Right atrium auricular region (tissue), 2 donors: ENCODE measurements at places on chromosomes 3 and 15. TPM values are rescaled to one million over a fixed set of nuclear protein-coding genes. Genes with fewer than 3 reads are reported as not detected.

Gene FETUB
- total RNA-seq, result not detected

GRCh38 chr15:38991126-38991525 is 426.5 kb upstream of the RASGRP1 start:
- DNase-seq, result no peak

GRCh38 chr15:67030036-67030762 is 35.2 kb upstream of the SMAD3 start:
- no peak for DNase-seq

Gene CYP11A1
- 0.71 TPM for total RNA-seq

Gene PLSCR2
- not detected for total RNA-seq

DNA sequence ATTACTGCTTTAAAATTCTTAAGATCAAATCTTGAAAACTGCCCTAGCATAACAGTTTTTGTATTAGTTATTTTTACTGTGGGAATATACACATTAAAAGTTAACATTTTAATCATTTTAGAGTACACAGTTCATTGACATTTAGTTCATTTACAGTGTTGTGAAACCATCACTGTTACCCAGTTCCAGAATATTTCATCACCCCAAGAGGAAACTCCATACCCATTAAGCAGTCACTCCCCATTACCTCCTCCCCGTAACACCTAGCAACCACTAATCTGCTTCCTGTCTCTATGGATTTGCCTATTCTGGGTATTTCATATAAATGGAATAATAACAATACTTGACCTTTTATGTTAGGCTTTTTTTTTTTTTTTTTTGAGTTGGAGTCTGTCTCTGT is 164.1 kb upstream of the LRRFIP2 start:
- no peak for DNase-seq

Gene IFT57
- total RNA-seq, result 25.0 TPM

Gene CNTN6
- 0.28 TPM for total RNA-seq

DNA sequence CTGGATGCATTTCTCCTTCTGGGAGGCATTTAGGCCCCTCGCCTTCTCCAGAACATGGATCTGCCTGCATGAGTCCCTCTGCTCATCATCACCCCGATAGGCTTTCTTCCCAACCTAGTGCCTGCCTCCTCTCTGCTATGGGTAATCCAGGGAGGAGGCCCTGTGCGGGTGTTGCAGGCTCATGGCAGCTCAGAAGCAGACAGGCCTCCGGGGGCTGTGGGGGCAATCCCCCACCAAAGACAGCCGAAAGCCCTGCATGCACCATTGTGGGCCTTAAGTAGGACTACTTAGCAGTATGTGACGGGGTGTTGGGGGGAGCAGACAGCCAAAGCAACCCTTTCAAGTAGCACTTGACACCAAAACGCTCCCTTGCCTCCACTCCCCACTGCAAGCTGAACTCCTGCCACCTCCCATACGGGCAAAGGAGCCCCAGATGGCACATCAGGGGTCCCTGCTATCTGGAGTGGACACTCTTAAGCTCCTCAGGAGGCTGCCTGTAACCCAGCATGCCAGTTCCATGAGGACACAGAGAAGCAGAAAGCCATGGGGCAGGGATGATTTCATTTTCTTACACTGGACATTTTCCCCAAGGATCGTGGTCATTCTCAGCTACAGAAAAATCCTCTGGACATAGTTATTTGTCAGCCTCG is 98.8 kb upstream of the HACD2 start:
- no peak for DNase-seq

Gene GOLGA6L7
- not detected for total RNA-seq

GRCh38 chr15:96329403-96329981 is 1.0 kb upstream of the NR2F2 start:
- DNase-seq, result no peak

Gene OR5K2
- not detected for total RNA-seq

Gene FANCD2OS
- not detected for total RNA-seq

DNA sequence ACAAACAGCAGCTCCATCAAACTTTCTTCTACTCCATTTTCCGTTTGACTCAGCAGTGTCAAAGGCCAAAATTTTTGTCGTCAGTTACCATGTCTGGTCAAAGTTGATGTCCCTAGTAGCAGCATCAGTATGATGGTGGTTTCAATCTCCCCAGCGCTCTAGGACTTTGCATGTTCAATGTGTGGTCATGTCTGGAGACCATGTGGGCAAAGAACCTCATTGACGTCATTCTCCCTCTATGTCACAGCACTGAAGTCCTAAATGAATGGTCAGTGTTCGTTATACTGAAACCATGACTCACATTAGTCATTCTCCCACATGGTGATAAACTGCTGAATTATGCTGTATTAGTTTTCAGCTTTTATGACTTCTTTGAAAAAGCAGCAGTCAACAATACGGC is 23.2 kb downstream of the SHC4 start:
- no peak for DNase-seq

DNA sequence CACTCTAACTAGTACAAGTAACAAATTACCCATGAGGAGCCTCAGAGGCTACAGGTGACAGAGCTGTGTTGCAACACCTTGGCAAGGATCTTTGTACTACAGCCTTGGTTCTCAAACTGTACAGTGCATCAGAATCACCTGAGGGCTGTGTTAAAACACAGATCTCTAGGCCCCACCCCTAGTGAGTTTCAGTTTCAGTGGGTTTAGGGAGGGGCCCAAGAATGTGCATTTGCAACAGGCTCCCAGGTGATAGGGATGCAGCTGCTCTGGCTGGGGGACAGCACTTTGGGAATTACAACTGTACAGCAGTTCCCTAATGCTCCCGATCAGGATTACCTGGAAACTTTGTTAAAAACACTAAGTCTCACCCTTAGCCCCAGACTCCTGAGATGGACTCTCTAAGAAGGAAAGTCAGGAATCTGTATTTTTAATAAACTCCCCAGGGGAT is 66.1 kb upstream of the NR2F2 start:
- DNase-seq, result no peak

DNA sequence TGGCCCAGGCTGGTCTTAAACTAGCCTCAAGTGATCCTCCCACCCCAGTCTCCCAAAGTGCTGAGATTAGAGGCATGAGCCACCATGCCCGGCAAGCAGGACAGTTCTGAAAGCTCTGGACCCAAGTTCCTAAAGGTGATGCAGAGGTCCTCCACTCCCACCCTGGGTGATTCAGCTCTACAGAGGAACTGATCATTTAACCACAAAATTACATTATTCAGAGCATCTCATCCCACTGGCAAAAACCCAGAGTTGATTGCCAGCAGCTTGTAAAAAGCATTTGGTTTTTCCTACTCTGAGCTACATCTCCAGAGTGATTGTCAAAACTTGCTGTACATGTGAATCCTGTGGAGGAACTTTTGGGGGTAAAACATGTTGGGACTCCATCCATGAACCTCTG is 60.2 kb downstream of the SLTM start:
- DNase-seq, result no peak

DNA sequence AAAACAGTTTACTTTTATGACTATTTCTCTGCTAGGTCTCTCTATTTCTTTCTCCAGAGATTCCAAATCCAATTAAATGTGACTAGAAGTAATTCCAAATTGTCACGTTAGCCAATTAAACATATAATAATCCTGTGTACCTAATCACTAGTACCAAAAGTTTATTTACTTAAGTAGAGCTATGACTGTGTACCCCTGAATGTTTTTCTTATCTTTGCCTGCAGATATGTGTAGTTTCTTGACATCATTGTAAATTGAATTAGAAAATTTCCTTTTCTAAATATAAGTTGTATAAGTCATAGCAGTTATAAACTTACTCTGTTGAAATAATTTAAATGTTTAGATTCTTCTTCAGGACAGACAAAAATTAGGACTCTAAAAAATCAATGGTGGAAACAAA is 163.3 kb downstream of the SPATA16 start:
- no peak for DNase-seq

DNA sequence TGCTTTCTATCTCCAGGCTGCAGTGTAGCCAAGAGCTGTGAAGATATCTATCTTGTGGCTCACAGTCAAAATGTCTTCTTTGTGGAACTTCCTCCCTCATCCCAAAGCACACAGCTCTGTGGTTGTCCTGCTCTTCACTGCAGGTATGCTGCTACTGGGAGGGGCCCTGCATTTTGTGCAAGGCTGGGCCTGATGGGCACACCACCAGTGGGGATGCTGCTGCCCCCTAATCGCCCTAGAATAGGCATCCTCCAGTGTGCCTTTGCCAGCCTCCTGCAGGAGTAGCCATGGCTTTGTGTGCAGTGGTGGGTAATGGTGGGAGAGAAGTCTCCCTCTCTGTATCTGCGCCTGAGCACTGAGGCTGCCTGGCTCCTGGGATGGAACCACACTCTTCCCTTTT is 297.3 kb downstream of the DOCK3 start:
- DNase-seq, result no peak

- DNase-seq, result peak; percentile 52
These were observed 135.4 kb downstream of the KLF13 start for GRCh38 chr15:31461911-31462480.

Gene ZNF80
- not detected for total RNA-seq

Gene TMEM202
- not detected for total RNA-seq

GRCh38 chr3:156812521-156813335 is 13.4 kb upstream of the LEKR1 start:
- DNase-seq, result no peak

- DNase-seq, result no peak
These were observed 282.5 kb upstream of the STT3B start for GRCh38 chr3:31250116-31250777.

DNA sequence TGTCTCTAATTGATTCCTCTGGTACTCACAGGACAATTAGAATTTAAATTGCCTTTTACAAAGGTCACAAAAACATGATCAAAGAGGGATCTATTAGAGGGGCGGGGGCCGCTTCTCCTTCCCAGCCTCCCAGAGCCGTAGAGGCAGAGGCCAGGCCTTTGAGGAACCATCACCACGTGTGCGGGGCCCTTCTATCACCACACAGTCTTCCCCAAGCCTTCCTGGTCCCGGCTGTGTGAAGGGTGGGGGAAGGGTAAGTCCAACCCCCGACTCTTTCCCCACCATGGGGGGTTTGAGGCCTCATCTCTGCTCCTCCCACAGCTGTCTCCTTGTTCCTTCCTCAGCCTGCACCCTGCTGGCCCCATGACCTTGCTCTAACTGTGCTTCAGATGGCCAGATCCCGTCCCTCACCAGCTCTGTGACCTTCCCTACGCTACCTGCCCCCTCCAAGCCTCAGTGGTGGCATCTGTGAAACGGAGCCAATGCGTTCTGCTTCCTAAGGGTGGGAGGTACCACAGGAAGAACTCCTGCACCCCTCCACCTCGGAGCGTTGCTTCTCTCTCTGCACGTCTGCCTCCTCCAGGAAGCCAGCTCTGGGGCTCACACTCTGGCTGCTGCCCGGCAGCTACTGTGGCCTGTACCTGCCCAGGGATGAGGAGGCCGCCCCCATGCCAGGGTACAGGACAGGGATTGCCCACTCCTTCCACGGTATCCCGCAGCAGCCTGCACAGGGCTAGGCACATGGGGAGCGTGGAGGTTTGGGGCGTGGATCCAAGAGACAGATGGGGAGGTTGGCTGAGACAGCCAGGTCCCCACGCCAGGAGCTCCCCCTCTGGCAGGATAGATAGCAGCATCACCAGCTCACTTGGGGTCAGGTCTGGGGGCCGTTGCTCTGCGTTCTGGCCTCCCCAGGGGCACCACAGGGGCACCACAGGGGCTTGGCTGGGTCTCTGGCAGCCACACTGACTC is 83.8 kb downstream of the LINGO1 start:
- DNase-seq, result no peak

Gene GOLGA6L24
- total RNA-seq, result not detected

GRCh38 chr3:30607032-30607833 is 832 bp downstream of the TGFBR2 start:
- peak; percentile 75 for DNase-seq

GRCh38 chr3:155032918-155033317 is 47.2 kb upstream of the MME start:
- no peak for DNase-seq

Gene CCDC39
- not detected for total RNA-seq

Gene STXBP5L
- total RNA-seq, result not detected

Gene CHRD
- 7.0 TPM for total RNA-seq

- no peak for DNase-seq
These were observed 98.0 kb upstream of the ABHD17C start for GRCh38 chr15:80597076-80597475.

DNA sequence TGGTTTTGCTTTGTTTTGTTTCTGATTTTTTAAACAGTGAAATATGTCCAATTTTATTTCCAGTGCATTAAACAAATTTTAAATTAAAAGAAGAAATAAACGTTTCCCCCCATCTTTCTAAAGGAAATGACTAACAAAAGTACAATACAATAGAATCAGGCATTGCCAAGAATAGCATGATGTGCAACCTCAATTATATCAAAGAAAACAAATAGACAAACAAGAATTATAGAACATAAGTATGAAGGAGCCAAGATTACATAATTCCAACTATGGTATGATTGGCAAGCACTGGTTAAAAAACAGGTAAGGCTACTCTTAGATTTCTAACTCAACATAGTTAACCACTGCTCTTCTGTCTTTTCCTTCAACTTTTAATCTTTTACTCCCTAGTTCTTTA is 26.4 kb downstream of the TIGIT start:
- no peak for DNase-seq

DNA sequence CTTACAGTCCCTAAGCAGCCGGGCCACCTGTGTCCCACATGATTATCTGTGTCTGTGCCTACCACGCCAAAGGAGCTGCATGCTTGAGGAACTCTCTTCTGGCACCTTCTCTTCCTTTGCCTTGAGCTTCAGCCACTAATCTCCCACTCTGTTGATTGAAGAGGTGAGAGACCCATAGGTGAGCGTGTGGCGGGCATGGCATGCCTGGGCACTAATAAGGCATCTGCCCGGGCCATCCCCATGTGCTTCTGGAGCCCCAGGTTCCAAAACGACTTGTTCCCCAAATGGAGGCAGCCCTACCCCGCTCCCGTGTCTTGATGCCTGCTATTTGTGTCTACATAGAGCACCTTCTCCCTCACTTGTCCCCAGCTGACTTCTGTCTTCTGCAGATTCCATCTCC is 13.0 kb downstream of the MCM2 start:
- DNase-seq, result no peak

Gene ACOX2
- 11.5 TPM for total RNA-seq
